Smooth muscle cell of the umbilical artery (primary cell): ENCODE measurements at places on chromosomes 1 and 21. TPM values are rescaled to one million over a fixed set of nuclear protein-coding genes. Genes with fewer than 3 reads are reported as not detected.

Gene CHI3L2
- total RNA-seq = 0.51 and 0.89 TPM in 2 replicates

Gene LRRC3
- 0.78 and 0.89 TPM in 2 replicates for total RNA-seq

Gene CHIA
- under 0.01 TPM in 1 of 2 replicates, not detected in the other for total RNA-seq

Gene LEFTY1
- not detected in 2 replicates for total RNA-seq

Gene RUSC1
- 10.4 and 19.1 TPM in 2 replicates for total RNA-seq

Gene PDE4B
- 7.6 and 15.1 TPM in 2 replicates for total RNA-seq

Gene GUCA2B
- not detected in 2 replicates for total RNA-seq

Gene KCNN3
- under 0.01 and 0.32 TPM in 2 replicates for total RNA-seq

Gene DYRK1A
- total RNA-seq = 44.8 and 53.5 TPM in 2 replicates

Gene CR1L
- not detected in 2 replicates for total RNA-seq

Gene RGS5
- 11.0 and 33.9 TPM in 2 replicates for total RNA-seq

Gene ADAM30
- total RNA-seq = 0.05 TPM in 1 of 2 replicates, not detected in the other

Gene ACTN2
- total RNA-seq = under 0.01 and 0.32 TPM in 2 replicates

Gene SPRR2B
- total RNA-seq = not detected in 2 replicates

Gene S100A1
- total RNA-seq = under 0.01 TPM in 1 of 2 replicates, not detected in the other

Gene MYOM3
- total RNA-seq = 0.18 and 0.30 TPM in 2 replicates

Gene ITGB2
- 0.28 TPM in 1 of 2 replicates, not detected in the other for total RNA-seq

Gene OR2L2
- not detected in 2 replicates for total RNA-seq

Gene CSF3R
- total RNA-seq = 0.30 TPM in 1 of 2 replicates, not detected in the other

Gene CDCP2
- total RNA-seq = 0.30 TPM in 1 of 2 replicates, not detected in the other

Gene SMCP
- not detected in 2 replicates for total RNA-seq

Gene CLCA1
- not detected in 2 replicates for total RNA-seq

Gene IGSF5
- 0.59 TPM in 1 of 2 replicates, not detected in the other for total RNA-seq

Gene OPRD1
- total RNA-seq = not detected in 2 replicates

Gene LY9
- total RNA-seq = not detected in 2 replicates

Gene CAMK2N1
- 2.1 and 8.5 TPM in 2 replicates for total RNA-seq

Gene CYP4B1
- total RNA-seq = not detected in 2 replicates

Gene CADM3
- total RNA-seq = 0.09 and 0.30 TPM in 2 replicates

Gene HAPLN2
- 0.14 TPM in 1 of 2 replicates, not detected in the other for total RNA-seq

Gene NID1
- 62.6 and 66.5 TPM in 2 replicates for total RNA-seq

Gene HES2
- total RNA-seq = 0.37 TPM in 1 of 2 replicates, not detected in the other

Gene RPTN
- not detected in 2 replicates for total RNA-seq

Gene CFAP298
- 21.1 and 25.4 TPM in 2 replicates for total RNA-seq

Gene ATAD3C
- 0.09 TPM in 1 of 2 replicates, not detected in the other for total RNA-seq

Gene ABCA4
- 0.30 and 0.51 TPM in 2 replicates for total RNA-seq

Gene SYCP1
- not detected in 2 replicates for total RNA-seq

Gene PTPRU
- total RNA-seq = 33.2 and 51.7 TPM in 2 replicates

Gene LCE1E
- total RNA-seq = 0.42 TPM in 1 of 2 replicates, not detected in the other

Gene GOLT1A
- not detected in 2 replicates for total RNA-seq

Gene OR2T29
- total RNA-seq = not detected in 2 replicates

Gene KCNA2
- total RNA-seq = not detected in 2 replicates

Gene RIMKLA
- under 0.01 and 0.05 TPM in 2 replicates for total RNA-seq

Gene ELAPOR1
- 0.23 and 0.89 TPM in 2 replicates for total RNA-seq

Gene IL6R
- 0.30 and 1.1 TPM in 2 replicates for total RNA-seq

Gene ARHGEF16
- total RNA-seq = 0.14 TPM in 1 of 2 replicates, not detected in the other

Gene C1orf87
- not detected in 2 replicates for total RNA-seq

Gene STX12
- total RNA-seq = 82.8 and 83.1 TPM in 2 replicates

Gene S100A9
- total RNA-seq = not detected in 2 replicates

Gene TSACC
- total RNA-seq = not detected in 2 replicates

Gene ANGPTL3
- under 0.01 TPM in 1 of 2 replicates, not detected in the other for total RNA-seq

Gene DCDC2B
- total RNA-seq = not detected in 2 replicates

Gene MFSD2A
- total RNA-seq = 13.4 and 17.9 TPM in 2 replicates

Gene PRKAA2
- 0.89 and 1.9 TPM in 2 replicates for total RNA-seq

Gene OR2G3
- total RNA-seq = not detected in 2 replicates
